ENCODE measurements at places on chromosomes 3 and 15.

DNA sequence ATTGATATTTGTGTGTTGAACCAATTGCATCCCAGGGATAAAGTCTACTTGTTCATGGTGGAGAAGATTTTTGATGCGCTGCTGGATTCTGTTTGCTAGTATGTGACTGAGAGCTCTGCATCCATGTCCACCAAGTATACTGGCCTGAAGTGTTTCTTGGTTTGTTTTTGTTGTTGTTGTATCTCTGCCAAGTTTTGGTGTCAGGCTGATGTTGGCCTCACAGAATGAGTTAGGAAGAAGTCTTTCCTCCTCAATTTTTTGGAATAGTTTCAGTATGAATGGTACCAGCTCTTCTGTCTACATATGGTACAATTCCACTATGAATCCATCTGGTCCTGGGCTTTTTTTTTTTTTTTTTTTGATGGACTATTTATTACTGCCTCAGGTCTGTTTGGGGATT lies 50.9 kb upstream of the OSTN start:
- no peak for DNase-seq

DNA sequence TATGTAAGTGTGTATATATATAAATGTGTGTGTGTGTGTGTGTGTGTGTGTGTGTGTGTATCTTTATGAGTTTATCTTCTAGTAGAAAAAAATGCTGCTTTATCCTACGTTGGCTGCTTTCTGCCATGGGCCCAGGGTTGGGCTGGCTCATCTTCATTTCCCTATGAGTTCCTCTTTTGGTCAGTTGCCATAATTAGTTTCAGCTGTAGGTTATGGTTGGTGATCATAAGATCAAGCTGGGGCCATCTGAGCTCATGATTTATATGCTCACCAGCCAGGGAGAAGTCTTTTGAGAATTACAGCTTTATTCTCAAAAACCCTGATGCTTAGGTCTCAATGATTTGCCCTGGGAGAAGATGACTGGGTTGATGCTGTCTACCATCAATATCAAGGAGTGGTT lies 775.8 kb upstream of the ARPP21 start:
- no peak for DNase-seq

DNA sequence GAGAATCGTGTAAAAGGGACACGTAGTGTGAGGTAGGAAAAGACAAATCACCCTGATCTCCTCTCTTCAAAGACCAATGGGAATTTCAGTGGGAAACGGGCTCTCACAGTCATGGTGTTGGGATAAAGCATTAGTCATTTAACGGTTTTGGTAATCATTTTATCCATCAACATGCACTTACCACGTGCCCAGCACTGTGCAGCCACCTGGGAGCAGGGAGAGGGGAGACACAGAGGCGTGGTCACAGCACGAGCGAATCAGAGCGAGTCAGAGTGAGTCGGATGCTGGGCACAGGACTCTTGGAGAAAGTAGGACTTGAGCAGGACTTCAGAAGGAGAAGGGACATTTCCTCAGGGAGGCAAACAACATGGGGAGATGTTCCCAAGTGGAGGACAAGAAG lies 130.8 kb downstream of the MINAR1 start:
- DNase-seq: no peak

GRCh38 chr3:133474817-133475216 lies 75.0 kb downstream of the BFSP2 start:
- DNase-seq: no peak

GRCh38 chr15:26260517-26261133 lies 397.5 kb upstream of the ATP10A start:
- no peak for DNase-seq

DNA sequence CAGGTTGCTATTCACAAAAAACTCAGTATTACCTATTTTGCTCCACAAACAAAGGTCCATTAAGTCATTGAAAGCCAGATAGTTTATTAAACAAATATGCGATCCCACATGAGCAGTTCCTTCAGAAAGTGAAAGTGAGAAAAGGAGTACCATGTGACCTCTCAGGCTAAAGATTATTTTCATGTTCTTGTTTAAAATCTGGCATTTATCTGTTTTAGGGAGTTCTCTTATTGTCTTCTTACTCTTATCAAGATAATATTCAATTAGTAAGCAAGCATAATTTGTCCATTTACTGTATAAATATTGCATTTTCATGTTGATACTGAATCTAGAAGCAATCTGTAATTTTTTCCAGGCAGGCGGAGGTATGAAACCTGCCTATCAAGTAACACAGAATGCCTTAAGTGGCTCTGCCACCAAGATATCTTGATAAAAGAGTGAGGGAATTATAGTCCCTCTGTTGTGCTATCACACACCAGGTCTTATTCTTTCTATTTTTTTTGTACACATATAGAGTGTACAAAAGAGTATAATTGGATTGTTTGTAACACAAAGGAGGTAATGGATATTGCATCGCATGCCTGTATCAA lies 20.1 kb upstream of the PLSCR5 start:
- no peak for DNase-seq

DNA sequence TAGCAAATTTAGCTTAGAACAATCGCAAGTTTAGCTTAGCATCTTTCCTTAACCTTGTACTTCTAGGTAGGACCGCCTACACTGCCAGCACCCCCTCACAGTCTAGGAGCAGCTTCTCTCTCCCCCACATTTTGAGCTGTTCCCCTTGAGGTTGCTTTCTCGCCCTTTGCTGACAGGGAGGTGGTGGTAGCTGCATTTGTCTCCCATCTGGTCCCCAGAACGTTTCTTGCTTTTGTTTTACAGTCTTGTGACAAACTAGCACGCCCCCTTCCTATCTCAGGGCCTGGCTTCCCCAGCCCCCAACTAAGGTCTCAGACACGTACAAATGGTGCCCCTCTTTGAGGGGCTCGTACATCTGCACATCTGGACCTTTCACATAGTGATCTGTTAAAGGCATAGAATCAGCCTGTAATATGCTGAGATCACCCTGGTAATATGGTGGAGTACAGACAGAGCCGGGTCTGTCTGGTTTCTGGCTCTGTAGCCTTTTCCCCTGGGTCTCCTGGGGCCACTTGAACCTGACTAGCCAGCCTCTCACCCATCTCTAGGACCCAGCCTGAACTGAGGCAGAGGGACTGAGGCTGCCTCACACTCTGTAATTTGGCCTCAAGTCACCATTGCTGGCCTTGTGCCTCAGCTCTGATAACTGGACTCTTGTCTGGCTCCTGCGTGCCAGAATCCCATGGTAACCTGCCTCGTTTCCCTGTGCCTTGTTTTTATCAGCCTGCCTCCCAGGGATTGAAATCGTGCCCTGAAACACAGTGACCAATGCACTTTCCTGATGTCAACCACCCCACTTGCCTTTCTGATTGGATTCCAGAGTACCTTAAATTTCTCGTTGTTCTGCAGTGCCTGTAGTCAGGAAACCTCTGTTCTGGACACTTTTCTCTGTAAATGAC lies 27.7 kb downstream of the CRTC3 start:
- DNase-seq: no peak

DNA sequence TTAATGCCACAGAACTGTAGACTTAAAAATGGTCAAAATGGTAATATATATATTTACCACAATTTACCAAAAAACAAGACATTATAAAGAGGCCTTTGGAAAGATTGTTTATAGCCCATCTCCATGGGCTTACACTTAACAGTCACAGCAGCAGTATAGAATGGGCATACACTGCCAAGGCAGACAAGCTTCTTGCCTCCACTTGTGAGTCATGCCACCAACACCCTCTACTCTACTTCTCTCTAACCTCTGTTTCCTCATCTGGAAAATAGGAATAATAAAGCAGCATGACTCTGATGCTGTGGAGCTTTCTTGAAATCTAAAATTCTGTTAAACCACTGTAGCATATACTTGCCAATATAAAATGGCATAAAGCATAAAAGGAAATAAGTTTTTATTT lies 14.4 kb upstream of the GPR156 start:
- no peak for DNase-seq
